ENCODE measurements at places on chromosomes 1 and 21.

GRCh38 chr1:92975551-92976232 is 14.4 kb upstream of the DIPK1A start:
- DNase-seq = peak; percentile 70

GRCh38 chr1:17640393-17640792 is 100.9 kb downstream of the ARHGEF10L start:
- no peak for DNase-seq

DNA sequence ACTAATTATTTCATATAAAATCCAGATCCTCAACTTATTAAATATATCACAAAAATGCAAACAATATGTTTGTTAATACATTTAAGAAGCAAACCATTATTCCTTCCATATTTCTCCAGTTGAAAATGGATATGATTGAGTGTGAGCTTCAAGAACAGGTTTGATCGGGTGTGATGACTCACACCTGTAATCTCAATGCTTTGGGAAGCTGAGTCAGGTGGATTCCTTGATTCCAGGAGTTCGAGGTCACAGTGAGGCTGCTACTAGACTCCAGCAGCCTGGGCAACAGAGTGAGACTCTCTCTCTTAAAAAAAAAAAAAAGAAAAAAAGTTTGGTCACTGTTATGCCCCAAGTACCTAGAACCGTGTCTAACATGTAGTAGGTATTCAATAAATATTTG is 42.9 kb upstream of the RRP15 start:
- DNase-seq = no peak

GRCh38 chr1:15954316-15954715 is 21.6 kb downstream of the ZBTB17 start:
- no peak for DNase-seq

DNA sequence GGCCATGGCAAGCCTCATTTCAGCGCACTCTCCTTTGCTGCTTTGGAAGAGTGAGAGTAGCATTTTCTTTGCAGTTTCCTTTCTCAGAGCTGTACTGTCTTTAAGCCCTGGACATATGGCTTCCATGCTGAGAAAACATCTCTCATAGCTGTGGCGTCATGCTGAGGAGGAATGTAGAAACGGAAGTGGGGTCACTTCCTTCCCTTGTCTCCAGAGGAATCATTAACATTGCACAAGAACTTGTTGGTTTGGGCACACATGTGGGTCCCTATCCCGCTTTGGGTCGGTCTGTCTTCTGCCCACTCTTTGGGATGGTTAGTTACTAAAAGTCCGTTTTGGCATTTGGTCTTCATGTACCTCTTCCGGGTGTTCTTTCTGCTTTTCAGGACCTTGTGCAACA is 5.6 kb downstream of the MFN2 start:
- no peak for DNase-seq

- DNase-seq = no peak
These were observed 40.4 kb downstream of the GATAD2B start for GRCh38 chr1:153882296-153882912.

DNA sequence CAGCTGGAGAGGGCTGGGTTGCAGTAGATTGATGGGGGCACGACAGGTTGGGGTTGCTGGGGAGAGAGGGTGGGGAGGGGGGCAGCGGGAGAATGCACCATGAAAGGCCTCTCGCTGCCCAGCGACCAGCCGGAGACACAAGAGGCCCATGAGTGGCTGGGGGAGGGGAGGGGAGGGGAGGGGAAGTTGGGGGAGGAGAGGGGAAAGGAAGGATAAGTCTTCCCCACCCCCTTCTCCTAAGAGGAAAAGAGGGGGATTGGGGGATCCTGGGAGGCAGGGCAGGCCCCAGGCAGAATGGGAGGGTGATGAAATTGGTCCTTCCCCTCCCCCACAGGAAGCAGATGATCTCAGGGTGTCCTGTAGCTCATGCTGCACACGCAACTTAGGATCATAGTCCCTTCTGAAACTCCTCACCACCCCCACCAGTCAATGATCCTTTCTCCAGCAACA is 45.7 kb downstream of the PAX7 start:
- no peak for DNase-seq

- DNase-seq = no peak
These were observed 16.2 kb upstream of the CAPN9 start for GRCh38 chr1:230730977-230731376.

DNA sequence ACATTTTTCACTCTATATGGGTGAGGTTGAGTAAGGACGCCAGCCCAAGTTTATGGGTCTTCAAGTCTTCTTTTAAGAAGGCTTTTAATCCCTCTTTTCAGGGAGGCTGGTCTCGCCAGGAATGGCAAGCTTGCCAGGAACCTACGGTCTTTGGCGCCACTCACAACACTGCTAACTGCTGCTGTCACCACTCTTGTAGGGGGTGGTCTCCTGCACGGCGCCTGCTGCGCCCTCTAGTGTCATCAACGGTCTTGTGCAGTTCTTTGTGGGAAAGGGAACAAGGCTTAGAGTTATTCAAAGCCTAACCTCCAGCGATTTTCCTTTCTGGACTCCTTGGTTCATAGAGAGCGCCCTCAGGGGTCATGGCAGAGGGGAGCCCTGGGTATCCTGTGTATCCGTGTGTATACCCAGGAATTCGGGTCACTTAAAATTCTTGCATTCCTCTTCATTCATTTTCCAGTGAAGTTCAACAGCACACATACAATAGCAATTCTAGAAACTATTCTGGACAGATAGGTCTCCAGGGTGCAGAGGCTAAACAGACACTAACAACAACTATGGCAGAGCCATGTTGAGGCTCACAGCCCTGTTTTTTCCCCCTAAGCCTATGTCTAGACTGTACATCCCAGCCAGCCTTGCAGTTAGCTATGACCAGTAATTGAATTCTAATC is 392.8 kb upstream of the CAMK1G start:
- DNase-seq = peak; percentile 35

DNA sequence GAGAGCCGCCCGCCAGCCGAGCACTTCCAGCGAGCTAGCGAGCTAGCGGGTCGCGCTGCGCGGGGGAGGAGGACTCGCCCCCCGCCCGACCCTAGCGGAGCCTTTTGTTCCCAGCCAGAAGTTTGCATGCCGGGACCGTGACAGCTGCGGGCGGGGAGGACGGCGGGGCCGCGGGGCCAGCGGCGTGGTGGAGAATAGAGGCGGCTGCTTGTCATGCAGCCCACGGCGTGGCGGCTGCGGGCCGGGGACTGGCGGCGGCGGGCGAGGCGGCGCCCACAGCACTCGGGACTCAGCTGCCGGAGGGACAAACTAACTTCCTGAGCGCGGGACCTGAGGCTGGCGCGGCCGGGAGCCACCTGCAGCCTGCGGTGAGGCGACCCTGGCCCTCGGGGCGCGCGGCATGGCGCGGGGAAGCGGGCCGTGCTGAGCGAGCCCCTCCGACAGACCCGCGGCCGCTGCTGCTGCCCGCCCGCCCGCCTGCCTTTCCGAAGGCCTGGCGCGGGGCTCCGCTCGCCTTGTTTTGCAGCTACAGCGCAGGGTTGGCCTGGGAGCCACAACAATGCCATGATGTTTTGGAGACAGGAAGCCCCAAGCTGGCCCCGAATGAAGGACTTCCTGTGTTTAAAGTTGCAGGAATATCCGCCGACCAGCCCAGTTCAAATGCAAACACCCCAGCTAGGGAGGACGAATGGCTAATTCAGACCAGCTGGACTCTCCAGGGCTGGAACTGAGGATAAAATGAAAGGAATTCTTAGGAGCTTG is 82.2 kb upstream of the BMP8A start:
- DNase-seq = peak; percentile 56

GRCh38 chr1:94254073-94254810 is 16.9 kb upstream of the ARHGAP29 start:
- DNase-seq = no peak

- no peak for DNase-seq
These were observed 14.9 kb downstream of the LIX1L start for GRCh38 chr1:145942871-145943270.

- DNase-seq = no peak
These were observed 36.2 kb downstream of the UBE2G2 start for GRCh38 chr21:44765231-44766013.

DNA sequence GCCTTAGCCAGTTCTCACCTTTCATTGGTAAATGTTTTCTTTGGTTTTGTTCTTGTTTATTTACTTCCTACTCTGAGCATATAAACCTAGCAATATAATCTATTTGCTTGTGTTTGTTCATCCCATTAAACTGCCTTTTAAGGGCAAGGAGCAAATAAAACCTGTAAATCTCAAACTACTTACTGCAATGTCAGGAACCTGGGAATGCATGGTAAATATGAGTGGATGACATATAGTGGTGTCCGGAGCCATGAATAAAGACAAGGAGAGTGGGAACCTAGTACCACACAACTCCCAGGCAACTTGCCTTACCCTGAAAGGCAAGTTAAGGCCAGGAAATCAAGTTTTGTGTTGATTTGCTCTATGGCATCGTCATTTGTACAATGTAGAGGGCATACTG is 1133.7 kb upstream of the NCAM2 start:
- DNase-seq = no peak

- no peak for DNase-seq
These were observed 89.1 kb downstream of the SMYD3 start for GRCh38 chr1:246417813-246418564.

GRCh38 chr1:21898326-21899200 is 38.5 kb downstream of the HSPG2 start:
- no peak for DNase-seq

GRCh38 chr1:148333875-148334338 is 149.2 kb downstream of the PPIAL4G start:
- DNase-seq = no peak

DNA sequence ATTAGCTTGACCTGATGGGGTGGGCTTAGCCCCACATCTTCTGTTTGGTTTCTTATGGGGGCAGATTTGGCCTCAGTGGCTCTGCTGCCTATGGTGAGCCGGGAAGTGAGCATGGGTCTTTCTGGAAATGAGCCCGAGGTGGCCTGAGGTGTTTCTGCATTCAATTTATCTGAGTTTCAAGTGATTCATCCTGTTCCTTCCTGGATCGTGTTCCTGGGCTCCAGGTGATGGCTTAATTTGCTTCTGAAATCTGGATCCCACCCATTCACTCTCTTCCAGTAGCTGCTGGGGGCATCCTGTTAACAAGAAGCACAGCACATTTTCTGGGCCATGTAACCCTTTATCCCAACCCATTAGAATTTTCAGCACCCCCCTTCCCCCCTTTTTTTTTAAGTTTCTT is 324.6 kb downstream of the CAMTA1 start:
- DNase-seq = no peak

- DNase-seq = no peak
These were observed 255.7 kb downstream of the OMA1 start for GRCh38 chr1:58290685-58291372.

DNA sequence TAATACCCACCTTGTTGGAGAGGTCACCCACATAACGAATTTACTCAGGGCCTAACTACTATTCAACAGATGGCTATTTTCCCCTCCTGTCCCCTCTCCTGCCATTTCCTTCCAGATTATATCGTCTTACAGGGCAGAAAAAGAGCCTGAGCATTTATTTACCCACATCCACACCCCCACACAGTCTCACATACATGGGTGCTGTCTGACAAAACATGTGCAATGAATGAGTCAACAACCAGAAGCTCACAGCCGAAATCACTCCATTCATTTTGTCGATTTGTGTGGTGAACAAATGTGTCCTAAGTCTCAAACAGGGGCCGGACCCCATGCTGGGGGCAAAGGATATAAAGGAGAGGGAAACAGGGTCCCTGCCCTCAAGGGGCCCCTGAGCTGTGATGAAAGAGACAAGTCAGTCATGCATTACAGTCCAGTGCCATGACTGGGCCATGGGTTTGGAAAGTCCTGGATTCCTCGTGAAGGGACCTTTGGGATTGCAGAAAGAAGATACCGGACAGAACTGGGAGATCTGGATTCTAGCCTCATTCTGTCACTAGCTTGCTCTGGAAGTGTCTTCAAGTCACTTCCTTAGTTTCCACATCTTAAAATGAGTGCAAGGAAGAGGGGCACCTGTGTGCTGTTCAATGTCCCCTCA is 16.4 kb upstream of the ZNF683 start:
- no peak for DNase-seq

GRCh38 chr21:38326899-38327298 is 70.1 kb downstream of the KCNJ15 start:
- no peak for DNase-seq

- DNase-seq = no peak
These were observed 25.5 kb upstream of the GRHL3 start for GRCh38 chr1:24293392-24294227.

DNA sequence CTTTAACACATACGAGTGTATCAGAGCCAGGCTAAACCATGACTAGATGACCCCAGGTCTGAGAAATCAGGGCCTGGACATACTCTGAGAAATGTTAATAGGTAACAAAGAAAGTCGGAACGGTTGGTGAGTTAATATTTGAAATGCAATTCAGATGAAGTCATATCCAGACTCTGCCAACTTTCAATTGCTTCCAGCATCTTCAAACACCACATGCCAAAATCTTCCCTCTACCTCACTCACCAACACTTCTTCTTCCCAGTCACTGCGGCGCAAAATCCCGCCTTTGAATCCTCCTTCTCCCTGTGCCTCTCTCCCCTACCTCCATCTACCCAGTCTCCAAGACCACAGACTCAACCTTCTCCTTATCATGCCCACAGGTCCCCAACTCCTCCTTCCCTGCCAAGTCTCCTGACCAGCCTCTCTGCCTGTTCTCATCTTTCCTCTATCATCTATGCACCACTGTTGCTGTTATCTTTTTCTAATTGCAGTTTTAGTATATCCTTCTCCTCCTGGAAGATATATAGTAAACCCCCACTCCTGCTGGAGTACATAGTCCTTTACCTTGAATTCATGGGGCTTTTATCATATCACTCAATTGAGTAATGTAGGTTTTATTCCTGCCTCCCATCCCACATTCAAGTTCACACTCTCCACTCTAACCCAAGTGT is 41.3 kb downstream of the ZBTB18 start:
- DNase-seq = no peak

- no peak for DNase-seq
These were observed 169.1 kb upstream of the PTBP2 start for GRCh38 chr1:96552451-96552850.
